H1 (cell line): ENCODE measurements at places on chromosomes 7 and 10. TPM values are rescaled to one million over a fixed set of nuclear protein-coding genes. Genes with fewer than 3 reads are reported as not detected.

The GPER1 gene
- 0.24 and 0.52 TPM in 2 replicates for total RNA-seq

The NAT16 gene
- total RNA-seq: 0.84 and 1.0 TPM in 2 replicates

The CPXM2 gene
- 2.5 and 2.9 TPM in 2 replicates for total RNA-seq

The EPHB6 gene
- total RNA-seq: 19.7 TPM in 2 replicates

The UPK3B gene
- 18.4 and 20.6 TPM in 2 replicates for total RNA-seq

The CDK14 gene
- total RNA-seq: 47.3 and 48.8 TPM in 2 replicates

The CHAT gene
- not detected in 2 replicates for total RNA-seq

The RBM20 gene
- 0.29 and 0.63 TPM in 2 replicates for total RNA-seq

The TRIM73 gene
- 0.90 and 1.0 TPM in 2 replicates for total RNA-seq

The BMPER gene
- total RNA-seq: 0.69 and 0.88 TPM in 2 replicates

The SH2D4B gene
- total RNA-seq: 0.10 and 0.13 TPM in 2 replicates

The ACSM6 gene
- 0.27 TPM in 1 of 2 replicates, not detected in the other for total RNA-seq

The ZNF365 gene
- total RNA-seq: 0.42 and 0.43 TPM in 2 replicates

The FOXI2 gene
- total RNA-seq: 1.0 and 1.4 TPM in 2 replicates

The ABI1 gene
- 35.6 and 37.0 TPM in 2 replicates for total RNA-seq

The THSD7A gene
- 1.2 and 1.6 TPM in 2 replicates for total RNA-seq
